Hippocampal formation (tissue), 2 donors: ENCODE measurements at places on chromosomes 12 and 14.
A peak's percentile ranks its signal among the peaks of the same experiment; 100 is the strongest.

GRCh38 chr12:22255097-22255496 lies 79.4 kb downstream of the ST8SIA1 start:
- no peak for DNase-seq

GRCh38 chr14:76901171-76902055 lies 75.2 kb downstream of the LRRC74A start:
- no peak for DNase-seq

DNA sequence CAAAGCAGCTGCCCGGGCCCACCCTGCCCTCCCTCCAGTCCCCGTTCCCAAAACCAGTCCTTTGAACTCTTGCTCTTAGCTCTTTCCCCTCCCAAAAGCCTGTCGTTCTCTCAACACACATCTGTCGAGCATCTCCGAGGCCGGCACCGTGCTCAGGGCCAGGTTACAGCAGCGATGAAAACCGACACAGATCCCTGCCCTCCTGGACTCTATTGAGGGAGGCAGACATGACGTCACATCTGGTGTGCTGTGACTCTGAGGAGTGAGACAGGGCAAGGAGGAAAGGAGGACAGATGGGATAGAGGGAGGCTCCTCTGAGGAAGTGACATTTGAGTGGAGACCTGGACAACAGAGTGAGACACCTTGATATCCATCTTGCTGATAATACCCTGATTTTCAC lies 34.6 kb upstream of the PWP1 start:
- no peak for DNase-seq

DNA sequence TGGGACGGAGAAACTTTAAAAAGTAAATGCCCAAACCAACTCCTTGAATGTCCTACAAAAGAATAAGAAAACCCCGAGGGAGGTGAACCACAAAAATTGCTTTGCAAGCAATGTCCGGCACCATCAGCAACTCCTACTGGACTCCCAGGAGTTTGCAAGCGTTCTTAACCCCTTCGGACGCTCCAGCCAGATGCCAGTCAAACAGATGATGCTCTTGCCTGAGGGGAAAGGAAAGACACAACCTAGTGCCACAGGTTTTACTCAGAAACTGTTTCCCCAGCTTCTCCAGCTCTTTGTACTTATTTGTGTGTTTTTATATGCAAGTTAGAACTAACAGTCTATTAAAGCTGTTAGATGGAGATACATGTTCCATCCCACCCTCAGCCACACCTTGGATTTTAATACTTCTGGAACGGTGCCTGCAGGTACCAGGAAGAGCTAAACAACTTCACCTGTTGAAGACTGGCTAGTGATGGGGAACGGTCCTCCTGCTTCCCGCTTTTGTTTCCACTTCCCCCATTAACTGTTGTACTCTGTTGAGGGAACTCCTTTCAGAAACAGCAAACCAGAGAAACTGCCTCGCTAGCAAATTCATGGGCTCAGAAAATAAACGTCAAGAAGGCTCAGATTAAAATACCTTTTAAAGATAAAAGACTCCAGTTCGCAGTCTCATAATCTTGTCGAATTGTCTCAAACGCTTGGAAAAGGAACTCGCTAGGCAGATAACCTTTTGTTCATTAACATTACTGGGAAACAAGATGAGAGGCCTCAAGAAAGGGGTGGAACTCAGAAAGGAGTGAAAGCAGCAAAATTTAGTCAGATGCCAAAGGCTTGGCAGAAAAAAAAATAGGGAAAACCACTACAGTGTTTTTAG lies 1.1 kb upstream of the FERMT2 start:
- DNase-seq = no peak

DNA sequence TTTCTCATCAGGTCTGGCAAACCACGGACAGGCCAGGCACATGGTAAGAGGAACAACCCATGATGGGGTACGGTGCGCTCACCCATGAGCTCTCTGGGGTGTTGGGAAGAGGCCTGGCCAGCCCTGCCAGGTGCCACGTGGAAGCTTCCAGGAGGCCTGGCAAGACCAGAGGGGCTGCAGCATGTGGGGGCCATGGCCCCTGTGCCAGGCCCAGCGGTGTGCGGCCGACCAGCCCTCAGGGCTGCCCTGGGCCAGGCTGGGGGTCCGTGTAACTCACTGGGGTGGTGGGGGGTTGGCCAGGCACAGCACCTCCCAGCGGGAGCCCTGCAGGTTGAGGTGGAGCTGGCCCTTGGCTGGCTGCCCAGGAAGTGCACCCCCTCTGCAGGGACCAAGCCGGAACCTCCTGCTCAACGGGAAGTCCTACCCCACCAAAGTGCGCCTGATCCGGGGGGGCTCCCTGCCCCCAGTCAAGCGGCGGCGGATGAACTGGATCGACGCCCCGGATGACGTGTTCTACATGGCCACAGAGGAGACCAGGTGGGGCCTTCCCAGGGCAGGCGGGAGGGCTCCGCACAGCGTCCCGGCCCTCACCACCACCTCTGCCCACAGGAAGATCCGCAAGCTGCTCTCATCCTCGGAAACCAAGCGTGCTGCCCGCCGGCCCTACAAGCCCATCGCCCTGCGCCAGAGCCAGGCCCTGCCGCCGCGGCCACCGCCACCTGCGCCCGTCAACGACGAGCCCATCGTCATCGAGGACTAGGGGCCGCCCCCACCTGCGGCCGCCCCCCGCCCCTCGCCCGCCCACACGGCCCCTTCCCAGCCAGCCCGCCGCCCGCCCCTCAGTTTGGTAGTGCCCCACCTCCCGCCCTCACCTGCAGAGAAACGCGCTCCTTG lies 4.9 kb upstream of the CRIP2 start:
- DNase-seq = no peak

- no peak for DNase-seq
Observed at GRCh38 chr12:69972136-69972535, 147.1 kb downstream of the MYRFL start.

GRCh38 chr12:52837413-52837741 lies 3.3 kb upstream of the KRT79 start:
- DNase-seq = no peak

DNA sequence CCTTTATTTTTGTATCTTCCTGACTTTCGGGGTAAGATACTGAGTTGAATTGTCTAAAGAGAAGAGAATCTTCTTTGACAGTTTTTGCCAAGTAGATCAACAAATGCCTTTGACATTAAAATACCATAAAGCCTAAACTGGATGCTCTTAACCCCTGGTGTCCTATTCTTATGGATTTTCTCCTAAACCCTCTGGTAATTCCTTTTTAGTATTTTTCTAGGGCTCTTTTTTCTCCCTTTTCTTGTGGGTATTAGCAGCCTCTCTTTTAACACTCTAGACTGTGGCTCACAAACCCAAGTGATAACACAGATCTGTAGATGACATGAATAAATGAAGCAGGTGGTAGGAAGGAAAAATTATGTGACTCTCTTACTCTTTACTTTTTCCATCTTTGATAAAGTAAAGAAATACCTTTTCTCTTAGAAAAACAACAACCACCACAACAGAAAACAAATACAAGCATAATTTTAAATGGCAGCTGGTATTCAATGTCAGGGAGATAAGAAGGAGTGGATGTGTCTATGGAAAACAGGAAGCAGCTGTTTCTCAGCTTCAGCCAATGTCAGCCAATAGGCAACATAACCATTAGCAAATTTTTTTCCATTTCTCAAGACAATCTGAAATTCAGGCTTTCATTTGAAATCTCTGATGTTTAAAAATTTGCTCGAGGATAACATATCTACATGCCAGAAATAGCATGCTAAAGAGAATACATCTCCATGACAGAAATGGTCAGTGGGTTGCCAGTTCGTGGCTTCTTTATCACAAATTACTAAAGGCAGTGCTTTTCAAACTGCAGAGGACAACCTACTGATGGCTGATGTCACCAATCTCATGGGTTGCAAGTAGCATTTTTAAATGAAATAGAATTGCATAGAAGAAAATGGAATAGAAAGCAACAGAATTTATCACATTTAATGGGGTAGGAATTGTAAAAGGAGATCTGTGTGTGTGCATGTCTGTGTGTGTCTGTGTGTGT lies 123.1 kb upstream of the KRR1 start:
- DNase-seq = no peak

DNA sequence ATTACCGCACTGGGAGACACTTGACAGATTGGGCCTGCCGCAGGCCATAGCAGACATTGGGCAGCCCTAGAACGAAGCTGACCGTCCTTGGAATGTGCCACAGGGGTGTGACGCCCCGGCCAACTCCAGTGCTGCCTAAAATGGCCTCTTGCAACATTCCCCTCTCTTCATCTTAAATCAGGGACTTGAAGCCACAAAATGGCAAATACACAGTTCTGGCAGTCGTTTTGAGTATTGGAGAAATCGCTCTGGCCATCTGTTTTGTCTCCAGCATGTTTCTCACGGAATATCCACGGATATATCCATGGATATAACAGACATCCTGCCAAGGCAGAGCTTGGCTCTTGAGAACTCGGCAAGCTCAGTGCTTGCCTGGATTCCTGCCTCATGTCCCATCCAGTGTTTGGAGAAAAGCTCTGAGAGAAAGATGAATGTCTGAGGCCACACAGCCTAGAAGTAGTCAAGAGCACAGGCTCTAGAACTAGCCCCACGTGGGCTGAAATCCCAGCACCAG lies 158.4 kb downstream of the CHST11 start:
- DNase-seq = no peak

DNA sequence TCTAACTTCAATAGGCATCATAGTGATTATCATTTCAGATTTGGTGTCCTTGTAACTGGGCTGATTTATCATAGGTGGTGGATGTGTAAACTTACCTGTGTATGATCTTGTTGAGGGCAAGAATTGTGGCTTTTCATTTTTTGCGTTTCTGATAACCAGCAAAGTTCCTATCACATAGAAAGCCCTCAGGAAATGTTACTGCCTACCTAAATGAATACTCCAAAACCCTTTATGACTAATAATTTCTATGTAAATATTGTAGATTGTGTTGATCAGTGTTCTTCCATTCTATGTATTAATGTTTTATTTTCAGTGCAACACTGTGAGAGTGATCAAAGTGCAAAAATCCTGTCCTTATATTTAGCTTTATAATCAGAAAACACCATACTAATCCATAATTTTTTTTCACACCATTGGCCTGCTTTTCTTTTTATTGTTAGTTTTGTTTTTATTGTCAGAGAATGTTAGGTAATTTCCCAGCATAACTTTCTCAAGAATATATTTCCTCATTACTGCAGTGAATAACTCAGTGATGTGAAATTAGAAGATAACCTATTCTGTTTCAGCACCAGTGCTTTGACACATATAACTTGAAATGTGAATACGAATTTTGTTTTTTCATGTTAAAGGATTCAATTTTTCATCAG lies 94.1 kb downstream of the GPHN start:
- DNase-seq = no peak

DNA sequence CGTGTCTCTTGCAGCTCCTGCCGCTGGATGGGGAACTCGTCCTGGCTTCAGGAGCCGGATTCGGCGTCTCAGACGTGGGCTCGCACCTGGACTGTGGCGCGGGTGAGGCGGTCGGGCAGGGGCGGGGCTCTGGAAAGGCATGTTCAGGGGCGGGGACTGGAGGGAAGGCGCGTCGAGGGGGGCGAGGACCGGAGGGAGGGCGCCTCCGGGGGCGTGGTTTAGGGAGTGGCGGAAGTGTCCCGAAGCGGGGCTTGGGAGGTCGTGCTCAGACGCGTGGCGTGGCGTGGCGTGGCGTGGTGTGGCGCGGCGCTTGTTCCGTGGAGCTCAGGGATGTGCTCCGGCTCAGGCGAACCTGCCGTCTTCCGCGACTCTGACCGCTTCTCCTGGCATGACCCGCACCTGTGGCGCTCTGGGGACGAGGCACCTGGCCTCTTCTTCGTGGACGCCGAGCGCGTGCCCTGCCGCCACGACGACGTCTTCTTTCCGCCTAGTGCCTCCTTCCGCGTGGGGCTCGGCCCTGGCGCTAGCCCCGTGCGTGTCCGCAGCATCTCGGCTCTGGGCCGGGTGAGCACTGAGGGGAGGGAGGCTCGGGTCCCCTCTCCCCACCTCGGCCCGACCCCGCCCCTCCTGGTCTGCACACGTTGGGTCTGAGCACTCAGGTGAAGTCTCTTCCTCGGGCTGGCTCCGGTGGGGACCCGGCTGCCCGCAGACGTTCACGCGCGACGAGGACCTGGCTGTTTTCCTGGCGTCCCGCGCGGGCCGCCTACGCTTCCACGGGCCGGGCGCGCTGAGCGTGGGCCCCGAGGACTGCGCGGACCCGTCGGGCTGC lies 6.2 kb downstream of the AMN start:
- DNase-seq = no peak

DNA sequence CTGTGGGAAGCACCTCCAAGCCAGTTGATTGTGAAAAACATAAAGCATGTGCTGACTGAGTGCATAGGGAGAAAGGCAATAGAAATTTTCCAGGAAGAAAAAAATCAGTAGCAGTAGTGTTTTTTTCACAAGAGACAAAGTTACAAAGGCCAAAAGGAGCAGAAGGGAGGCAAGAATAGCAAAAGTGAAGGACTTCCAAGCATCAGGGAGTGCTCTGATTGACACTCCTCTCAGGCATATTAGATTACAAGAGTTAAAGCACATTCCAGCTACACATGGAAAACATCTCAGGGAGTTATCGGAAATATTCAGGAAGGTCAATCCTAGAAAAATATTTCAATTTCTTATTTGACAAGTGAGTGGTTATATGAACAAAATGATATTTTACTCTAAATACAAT lies 508.0 kb downstream of the MDGA2 start:
- DNase-seq = no peak

DNA sequence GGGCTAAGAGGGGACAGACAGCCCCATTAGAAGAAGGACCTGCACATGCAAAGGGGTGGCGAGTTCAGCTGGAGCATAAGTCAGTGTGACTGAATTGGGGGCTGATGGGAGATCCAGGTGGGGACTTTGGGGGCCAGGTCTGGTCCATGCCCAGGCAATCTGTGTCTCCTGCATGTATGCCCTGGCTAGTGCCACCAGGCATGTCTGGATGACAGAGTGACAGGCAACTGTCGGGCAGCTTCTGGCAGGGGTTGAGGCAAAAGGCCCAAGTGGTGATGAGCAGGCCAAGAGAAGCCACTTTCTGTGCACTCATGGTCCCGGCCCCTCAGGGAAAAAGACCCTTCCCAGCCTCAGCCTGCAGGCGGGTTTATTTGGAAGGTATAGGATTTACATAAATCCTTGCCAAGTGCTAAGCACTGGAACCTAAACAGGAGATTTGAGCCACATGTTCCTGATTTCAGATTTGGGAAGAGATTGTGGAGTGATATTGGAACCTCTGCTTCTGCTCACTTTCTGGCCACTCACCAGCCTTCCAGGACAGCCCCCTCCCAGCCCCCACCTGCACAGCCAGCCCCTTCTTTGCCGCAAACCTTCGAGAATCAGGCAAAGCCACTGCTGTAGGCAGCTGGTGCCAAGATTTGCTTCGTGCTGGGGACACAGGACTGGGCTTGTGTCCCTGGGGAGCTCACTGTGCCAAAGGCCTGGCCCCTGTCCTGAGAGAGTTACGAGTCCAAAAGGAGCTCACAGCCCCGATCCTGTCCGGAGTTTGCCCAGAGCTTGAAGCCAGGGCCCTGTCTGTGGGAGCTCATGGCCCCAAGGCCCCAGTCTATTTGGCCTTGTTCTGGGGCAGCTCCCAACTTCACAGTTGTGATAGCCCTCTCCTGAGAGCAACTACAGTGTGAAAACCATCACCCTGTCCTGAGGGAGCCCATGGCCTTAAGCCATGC lies 232.5 kb upstream of the RTL1 start:
- peak; percentile 14 for DNase-seq

- no peak for DNase-seq
Observed at GRCh38 chr14:100850841-100851585, 25.1 kb downstream of the MEG3 start.

GRCh38 chr14:77265561-77266335 lies 5.3 kb downstream of the NGB start:
- DNase-seq = no peak
